ENCODE measurements at places on chromosomes 7 and 10. TPM values are rescaled to one million over a fixed set of nuclear protein-coding genes. Genes with fewer than 3 reads are reported as not detected.

- no peak for DNase-seq
These were observed 337.8 kb downstream of the PARD3 start for GRCh38 chr10:34477249-34477648.

The NOLC1 gene
- total RNA-seq, result 115 TPM

- DNase-seq, result peak; percentile 35
These were observed 481.5 kb upstream of the AKR1E2 start for GRCh38 chr10:4344492-4344994.

The AIMP2 gene
- total RNA-seq, result 41.3 TPM

DNA sequence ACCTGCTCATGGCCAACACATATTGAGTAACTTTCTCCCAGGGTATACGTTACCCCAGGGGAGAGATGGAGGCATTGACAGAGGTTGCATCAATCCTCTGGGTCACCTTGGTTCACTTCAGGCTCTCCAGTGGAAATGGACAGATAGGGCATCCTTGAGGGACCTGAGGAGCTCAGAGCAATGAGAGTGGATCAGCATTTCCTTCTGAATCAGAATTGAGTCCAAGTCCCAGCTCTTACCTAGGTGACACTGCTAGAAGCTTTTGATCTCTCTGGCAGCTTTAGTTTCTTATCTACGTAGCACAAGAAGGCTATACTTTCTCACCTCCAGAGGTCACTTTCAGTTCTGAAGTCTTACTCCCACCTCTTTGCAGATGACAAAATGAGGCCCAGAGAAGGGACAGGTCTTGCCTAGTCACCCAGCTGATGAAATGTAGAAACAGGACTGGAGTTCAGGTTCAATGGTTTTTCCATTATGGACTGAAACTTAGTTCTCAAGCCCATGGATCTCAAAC, 35.2 kb downstream of the PANK1 start:
- no peak for DNase-seq

GRCh38 chr10:114291516-114291915, 52.5 kb downstream of the VWA2 start:
- DNase-seq, result no peak

Data from omental fat pad (tissue), 4 donors.